ENCODE measurements at places on chromosomes 3 and 15.

DNA sequence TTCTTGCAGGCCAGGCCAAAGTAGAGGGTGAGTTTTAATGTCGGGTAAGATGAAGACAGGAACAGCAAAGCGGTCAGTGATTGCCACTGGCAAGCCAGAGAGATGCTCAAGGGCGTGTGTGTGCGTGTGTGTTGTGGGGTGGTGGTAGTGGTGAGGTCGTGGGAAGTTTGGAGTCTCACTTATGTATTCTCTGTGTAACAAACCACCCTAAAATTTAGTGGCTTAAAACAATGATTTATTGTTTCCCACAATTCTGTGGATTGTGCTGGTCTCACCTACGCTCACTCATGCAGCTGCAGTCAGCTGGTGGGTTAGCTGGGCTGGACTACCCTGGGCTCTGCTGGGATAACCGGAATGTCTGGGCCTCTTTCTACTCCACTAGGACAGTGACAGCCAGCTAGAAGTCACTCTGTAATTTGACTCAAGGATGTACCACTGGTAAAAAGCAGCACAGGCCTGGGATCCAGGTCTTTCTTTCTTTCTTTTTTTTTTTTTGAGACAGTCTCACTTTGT lies 50.9 kb upstream of the BHLHE40 start:
- no peak for DNase-seq

GRCh38 chr3:155372281-155372680 lies 78.8 kb upstream of the STRIT1 start:
- DNase-seq = no peak

- no peak for DNase-seq
These were observed 311.8 kb downstream of the TBC1D5 start for GRCh38 chr3:17430582-17430981.

- DNase-seq = no peak
These were observed 117.3 kb downstream of the ADAMTS17 start for GRCh38 chr15:100224206-100225185.

GRCh38 chr15:44194323-44195150 lies 534 bp downstream of the FRMD5 start:
- DNase-seq = peak; percentile 62

- no peak for DNase-seq
These were observed 771.6 kb upstream of the NR2F2 start for GRCh38 chr15:95558916-95559315.

DNA sequence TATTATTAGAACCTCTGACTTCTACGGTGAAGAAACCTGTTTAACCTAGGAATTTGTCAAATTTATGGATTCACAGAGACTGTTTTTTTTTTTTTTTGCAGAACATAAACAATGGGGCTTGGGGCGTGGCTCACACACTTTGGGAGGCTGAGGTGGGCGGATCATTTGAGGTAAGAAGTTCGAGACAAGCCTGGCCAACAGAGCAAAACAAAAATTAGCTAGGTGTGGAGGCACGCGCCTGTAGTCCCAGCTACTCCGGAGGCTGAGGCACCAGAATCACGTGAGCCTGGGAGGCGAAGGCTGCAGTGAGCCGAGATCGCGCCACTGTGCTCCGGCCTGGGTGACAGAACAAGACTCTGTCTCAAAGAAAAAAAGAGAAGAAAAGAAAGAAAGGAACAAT lies 3.0 kb downstream of the ZBTB11 start:
- no peak for DNase-seq

GRCh38 chr15:91921843-91922198 lies 68.3 kb downstream of the SLCO3A1 start:
- no peak for DNase-seq

GRCh38 chr15:48507416-48508065 lies 138.0 kb downstream of the FBN1 start:
- peak; percentile 42 for DNase-seq

DNA sequence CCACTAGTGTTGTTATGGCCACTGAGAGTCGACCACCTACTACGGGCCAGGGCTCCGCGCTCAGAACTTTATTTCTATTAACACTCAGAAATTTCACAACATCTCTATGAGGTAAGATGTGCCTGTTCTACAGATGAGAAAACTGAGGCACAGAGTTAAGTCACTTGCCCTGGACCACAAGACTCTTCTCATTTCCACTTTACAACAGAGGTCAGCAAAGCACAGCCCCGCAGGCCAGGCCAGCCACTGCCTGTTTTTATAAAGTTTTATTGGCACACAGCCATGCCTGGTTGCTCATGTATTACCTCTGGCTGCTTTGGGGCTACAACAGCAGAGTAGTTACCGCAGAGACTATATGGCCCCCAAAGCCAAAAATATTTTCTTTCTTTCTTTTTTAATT lies 503.6 kb downstream of the SHQ1 start:
- DNase-seq = no peak

- DNase-seq = no peak
These were observed 37.5 kb upstream of the CHST2 start for GRCh38 chr3:143081844-143082778.

- peak; percentile 12 for DNase-seq
These were observed 50.1 kb downstream of the CALML4 start for GRCh38 chr15:68154923-68155559.

DNA sequence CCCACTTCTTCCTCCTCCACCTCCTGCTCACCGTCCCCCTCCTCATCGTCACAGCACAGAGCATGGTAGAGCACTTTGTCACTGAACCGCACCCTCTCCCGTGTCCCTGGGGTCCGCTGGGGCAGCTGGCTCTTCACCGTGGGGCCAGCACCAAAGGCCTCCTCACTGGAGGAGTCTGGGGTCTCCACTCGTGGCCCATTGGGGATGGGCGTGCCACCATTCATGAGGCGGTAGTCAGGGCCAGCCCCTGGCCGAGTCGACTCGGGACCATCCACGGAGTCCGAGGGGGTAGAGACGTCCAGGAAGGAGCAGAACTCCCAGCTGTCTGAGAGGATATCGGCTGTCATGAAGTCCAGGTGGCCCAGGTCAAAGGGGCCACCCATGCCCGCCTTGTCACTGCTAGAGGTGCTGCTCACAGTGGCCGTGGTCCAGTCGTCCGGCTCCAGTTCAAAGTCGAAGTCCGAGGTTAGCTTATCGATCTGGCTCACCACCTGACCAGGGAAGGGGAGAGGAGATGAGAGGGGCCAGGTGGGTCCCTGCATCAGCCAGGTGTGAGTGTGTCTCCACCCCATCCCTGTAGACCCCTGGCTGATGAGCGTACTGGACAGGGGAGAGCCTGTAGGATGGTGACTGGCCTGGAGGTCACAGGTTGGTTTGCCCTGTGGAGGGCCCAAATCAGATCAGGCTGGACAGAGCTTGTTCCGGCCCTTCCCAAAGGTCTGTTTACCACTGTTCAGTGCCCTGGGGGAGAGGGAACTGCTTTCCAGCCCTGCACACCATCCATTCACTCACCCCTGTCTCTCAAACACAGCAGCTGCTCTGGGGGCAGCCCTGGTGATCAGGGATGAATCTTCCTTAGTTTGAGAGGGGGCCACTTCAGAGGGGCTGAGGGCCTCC lies 12.8 kb downstream of the INSYN1 start:
- DNase-seq = no peak

GRCh38 chr3:55362210-55362960 lies 124.7 kb downstream of the WNT5A start:
- no peak for DNase-seq

GRCh38 chr15:96345560-96346399 lies 15.3 kb downstream of the NR2F2 start:
- DNase-seq = peak; percentile 87

GRCh38 chr3:165946360-165946759 lies 109.1 kb upstream of the BCHE start:
- no peak for DNase-seq

DNA sequence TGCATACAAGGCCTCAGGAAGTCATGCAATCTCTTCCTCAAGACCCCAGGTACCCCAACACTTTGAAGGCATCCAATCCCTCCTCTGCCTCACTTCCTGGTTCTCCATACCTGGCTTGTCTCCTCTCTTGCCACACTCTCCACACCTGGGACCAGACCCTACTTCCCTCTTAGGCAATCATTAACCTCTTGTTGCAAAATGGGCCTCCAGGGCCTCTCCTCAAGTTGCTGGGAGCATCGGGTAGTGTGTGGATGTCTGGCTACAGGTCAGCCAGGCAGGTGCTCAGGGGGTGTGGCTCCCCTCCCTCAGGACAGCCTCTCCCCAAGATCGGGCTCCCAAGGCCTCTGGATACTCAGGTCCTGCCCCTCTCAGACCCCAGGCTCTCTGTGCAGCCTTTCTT lies 8.6 kb downstream of the PLA2G4E start:
- no peak for DNase-seq

DNA sequence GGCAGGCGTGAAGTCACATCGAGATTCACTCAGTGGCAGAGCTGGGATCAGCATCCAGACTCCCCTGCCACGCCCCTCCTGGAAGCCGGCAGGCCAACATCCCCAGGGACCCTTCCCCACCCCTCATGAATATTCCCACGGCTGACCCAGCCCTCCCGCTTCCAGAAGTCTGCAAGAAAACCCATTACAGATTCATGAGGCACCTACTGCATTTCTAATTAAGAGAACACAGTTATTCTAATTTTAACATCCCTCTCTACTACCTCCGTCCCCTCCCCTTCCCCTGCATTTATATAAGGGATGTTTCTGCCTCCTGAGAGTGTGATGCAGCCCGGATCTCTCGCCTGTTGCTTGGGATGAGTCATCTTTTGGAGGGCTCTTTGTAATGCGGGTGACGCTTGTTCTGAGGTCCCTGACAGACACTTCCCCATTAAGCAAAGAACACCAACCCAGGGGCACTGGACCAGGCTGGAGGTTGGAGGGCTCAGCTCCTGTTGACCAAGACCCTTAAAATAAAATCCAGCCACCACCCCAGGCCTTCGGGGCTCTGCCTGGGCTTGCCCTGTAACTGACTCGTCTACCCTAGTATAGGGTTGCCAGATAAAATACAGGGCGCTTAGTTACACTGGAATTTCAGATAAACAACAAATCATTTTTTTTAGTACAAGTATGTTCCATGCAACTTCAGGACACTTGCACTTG lies 118.7 kb downstream of the NUP210 start:
- DNase-seq = peak; percentile 29

DNA sequence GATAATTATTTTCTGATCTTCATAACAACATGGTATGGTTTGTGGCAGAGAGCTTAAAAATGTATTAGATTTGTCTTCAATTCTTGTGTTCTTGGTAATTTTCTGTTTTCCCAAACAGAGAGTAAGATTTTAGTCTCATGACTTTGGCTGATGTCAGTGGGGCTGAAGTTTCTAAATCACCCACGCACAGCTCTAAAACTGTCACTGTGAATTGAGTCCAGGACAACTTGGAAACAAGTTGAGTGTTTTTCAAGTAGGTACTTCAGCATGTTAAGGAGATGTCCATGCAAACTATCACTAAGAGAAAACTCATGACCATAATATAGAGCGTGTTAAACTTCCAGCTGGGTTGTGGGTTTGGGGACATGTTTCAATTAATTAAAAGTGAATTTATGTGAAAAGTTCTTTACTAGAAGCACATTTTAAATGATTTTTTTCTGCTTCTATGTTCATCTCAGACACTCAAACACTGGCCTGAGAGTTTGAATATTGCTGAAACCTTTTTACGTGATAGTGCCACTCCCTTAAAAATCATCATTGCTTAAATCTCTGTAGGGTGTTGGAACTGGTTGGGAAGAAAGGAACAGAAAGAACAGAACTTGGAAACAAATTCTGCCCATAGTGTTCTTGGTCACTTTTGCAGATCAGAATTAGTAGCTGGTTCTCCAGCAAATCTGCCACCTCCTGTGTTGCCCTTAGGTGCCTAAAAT lies 89.8 kb downstream of the KLHL25 start:
- DNase-seq = no peak

DNA sequence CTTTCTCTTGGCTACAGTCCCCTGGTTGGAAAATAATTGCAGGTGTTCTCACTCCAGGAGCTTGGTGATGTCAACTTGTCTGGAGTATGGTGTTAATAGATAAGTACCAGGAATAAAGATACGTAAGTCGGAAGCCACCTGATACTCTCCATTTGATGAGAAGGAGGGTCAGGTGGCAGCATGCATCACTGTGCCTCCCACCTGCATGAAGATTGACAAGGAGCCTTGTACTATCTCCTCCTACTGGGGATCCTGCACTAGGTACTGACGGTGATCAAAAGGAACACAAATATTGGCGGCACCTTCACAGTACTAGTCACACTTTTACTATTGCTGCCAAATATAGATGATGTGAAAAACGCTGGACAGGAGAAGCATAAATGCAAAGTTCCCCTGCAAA lies 32.6 kb upstream of the GABRB3 start:
- no peak for DNase-seq

DNA sequence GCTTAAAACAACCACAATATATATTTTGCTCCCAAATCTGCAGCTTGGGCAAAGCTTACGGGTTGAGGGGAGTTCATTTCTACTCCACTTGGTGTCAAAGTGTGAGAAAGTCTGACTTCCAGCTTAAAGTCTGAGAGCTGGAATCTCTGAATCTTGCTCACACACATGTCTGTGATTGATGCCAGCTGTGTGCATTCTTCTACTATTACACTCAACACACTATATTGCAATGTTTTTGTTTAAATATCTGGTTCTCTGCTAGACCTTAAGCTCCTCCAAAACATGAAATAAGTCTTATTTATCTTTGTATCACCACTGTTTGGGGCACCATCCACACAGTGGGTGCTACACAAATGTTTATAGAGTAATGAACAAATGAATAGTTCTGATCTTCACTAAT lies 36.7 kb upstream of the SECISBP2L start:
- no peak for DNase-seq

GRCh38 chr15:39784125-39784524 lies 1.5 kb upstream of the FSIP1 start:
- DNase-seq = no peak

GRCh38 chr3:65436580-65436979 lies 602.1 kb downstream of the MAGI1 start:
- DNase-seq = no peak

DNA sequence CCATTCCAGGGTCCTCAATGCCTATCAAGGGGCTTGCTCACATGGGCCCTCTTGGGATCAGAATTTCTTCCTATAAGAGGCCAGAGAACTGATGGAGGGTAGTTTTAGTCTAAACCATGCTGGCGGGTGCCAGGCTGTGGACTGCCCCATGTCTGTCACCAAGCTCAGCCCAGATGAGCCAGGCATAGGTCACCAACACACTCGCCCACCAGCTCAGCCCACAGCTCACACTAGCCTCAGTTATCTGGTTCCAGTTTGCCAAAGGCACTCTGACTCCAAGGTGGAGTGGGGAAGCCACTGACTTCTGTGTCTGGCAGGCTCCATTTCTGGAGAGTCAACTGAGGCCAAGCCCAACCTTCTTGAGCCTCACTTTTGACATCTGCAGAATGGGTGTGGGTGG lies 50.7 kb upstream of the INSYN1 start:
- no peak for DNase-seq

DNA sequence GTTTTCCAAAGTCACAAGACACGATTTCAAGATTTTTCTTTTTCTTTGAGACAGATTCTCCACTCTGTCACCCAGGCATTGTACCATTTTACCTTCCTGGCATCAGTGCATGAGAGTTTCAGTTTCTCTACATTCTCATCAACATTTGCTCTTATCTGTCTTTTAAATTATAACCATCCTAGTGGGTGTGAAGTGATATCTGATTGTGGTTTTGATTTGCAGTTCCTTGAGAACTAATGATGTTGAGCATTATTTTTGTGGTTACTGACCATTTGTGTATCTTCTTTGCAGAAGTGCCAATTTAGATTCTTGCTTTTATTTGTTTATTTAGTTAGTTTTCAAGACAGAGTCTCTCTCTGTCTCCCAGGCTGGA lies 41.2 kb downstream of the ADIPOQ start:
- DNase-seq = no peak
